ENCODE measurements at places on chromosomes 3 and 15.
A peak's percentile ranks its signal among the peaks of the same experiment; 100 is the strongest.

DNA sequence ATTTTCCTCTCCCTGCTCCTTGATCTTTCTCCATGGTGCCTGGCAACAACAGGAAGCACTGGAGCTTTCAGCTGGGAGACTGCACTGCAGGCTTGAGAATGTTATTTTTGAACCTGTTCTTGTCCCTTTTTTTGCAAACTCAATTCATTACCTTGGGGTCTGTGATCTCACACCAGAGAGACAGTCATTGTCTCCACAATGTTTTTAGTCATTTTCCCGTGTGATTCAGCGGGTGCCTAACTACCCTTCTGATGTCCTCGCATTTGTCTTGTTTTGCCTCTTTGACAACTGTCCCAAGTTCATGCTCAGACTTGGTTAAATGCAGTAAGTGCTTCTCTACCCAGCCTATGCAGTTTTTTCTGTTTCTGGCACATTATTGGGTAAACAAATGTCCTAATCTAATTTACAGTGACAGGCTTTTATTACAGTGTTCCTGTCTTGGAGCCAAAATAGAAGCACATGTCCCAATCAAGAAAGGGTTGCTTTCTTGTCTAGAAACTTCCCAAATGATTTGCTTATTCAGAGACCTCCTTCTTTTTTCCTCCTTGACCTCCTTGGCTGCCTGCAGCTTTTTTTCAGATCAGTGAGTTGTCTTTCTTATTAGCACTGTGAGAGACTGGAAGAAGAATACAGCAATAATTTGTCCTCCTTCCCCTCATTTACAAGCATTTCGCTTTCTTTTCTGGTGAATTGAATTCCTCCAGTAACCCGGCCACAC is 162.4 kb downstream of the NSUN3 start:
- DNase-seq: no peak

GRCh38 chr15:42819786-42820185 is 82.9 kb upstream of the CDAN1 start:
- no peak for DNase-seq

- no peak for DNase-seq
Observed at GRCh38 chr3:195079636-195080035, 191.3 kb downstream of the XXYLT1 start.

DNA sequence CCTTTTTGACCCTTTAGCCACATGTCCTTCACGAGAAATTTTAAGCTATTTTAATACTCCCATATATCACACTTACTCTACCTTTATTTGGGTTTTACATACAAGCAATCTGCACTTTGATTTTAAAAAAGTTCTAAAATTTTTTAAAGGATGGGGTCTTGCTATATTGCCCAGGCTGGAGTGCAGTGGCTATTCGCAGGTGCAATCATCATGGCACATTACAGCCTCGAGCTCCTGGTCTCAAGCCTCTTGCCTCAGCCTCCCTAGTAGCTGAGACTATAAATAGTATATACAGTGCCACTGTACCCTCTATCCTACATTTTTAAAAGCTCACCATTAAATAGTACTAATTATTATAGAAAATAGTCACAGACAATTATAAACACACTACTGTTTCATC is 29.9 kb downstream of the NIT2 start:
- no peak for DNase-seq

GRCh38 chr3:128252083-128252482 is 98.8 kb downstream of the EEFSEC start:
- DNase-seq: no peak

GRCh38 chr3:162367429-162368260 is 871.0 kb downstream of the OTOL1 start:
- DNase-seq: no peak

- DNase-seq: no peak
Observed at GRCh38 chr15:101118615-101119014, 133.2 kb downstream of the CHSY1 start.

- no peak for DNase-seq
Observed at GRCh38 chr3:130404401-130404800, 58.9 kb downstream of the COL6A5 start.

DNA sequence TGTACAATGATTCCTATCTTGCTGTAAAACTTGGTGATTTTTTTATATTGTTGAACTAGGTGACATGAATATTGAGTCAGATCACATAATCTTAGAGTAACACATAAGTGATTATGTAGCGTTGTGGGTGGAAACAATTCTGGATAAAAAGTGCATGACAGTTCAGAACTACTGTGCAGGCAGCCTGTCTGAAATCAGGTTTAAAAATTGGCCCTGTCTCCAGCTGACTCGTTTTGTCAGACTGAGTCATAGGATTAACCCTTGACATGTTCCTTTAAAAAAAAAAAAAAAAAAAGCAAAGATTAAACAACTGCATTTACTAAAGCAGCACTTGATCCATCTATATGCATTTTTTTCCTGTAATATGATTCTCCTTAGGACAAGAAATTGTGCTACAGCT is 160.0 kb upstream of the CGNL1 start:
- DNase-seq: peak; percentile 62

GRCh38 chr3:24688446-24689148 is 193.9 kb upstream of the THRB start:
- DNase-seq: no peak

Measured in fibroblast of skin of left quadriceps (primary cell).